ENCODE measurements at places on chromosomes 5 and 9.

DNA sequence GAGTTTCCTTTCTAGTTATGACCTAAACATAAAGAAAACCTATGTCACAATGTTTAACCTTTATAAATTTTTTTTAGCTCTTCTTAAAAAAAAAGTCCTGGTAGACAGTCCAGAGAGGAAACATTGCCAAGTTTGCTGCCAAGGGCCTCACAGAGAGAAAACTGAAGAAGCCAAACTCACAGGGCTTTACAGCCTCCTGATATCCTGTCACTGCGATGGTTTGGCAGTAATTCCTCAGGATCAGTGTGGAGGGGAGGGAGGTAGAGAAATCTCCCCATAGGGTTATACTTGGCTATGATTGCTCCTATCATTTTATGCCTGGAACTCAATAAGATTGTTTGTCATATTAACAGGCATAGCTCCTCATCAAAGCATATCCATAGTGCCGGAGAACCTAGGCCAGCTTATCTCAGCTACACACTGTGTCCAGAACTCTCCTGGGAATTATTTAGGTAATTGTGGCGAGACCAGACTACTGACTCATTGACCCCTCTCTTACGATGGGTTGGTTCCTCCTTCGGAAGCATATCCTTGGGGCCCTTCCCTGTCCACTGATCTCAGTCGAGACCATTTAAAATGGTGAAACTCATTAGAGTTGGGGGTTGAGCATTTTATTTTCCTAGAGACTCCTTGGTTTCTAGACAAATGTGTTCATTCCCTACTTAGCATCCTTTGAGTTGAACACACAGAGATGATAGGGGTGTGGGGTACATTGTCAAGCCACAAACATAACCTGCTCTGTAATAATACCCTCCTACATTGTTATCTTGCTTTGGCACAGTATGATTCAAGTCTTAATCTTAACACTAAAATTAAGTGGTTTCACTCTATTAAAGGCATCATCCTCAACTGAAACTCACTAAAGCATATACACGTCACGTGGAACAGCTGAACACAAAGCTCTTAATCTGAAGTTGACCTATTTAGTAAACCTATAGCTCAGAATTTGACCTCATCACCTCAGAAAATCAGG lies 53.4 kb upstream of the TMC1 start:
- no peak for DNase-seq

- no peak for DNase-seq
Measured at GRCh38 chr5:150167908-150168307, 1.3 kb downstream of the CDX1 start.

- no peak for DNase-seq
Measured at GRCh38 chr5:124410539-124411488, 335.6 kb downstream of the ZNF608 start.

DNA sequence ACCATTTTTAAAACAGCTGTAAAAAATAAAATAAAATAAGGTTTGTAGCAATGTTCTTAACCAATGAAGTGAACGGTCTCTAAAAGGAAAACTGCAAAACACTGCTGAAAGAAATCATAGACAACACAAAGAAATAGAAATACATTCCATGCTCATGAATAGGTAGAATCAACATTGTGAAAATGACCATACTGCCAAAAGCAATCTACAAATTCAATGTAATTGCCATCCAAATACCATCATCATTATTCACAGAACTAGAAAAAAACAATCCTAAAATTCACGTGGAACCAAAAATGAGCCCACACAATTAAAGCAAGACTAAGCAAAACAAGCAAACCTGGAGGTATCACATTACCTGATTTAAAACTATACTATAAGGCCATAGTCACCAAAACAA lies 67.6 kb upstream of the RGMB start:
- no peak for DNase-seq

GRCh38 chr5:109063223-109063622 lies 315.5 kb downstream of the FER start:
- DNase-seq: no peak

GRCh38 chr5:94285984-94286383 lies 332.4 kb downstream of the KIAA0825 start:
- DNase-seq: no peak

- DNase-seq: no peak
Measured at GRCh38 chr9:73162987-73163768, 11.5 kb downstream of the ANXA1 start.

GRCh38 chr9:120755810-120756434 lies 37.3 kb downstream of the FBXW2 start:
- peak; percentile 27 for DNase-seq

DNA sequence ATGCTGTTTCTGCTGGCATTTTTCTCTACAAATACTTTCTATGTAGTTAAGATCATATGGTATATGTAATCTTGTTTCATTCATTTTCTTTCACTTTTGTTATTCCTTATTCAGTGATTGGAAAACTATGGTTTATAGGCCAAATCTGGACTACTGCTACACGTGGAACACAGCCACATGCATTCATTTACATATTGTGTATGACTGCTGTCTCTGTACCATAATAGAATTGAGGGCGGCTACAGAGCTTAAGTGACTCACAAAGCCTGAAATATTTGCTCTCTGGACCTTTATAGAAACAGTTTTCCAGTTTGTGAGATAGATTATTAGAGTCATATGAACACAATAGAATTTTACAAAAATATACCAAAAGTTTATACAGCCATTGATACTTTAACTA lies 133.6 kb upstream of the CDKN2B start:
- no peak for DNase-seq

DNA sequence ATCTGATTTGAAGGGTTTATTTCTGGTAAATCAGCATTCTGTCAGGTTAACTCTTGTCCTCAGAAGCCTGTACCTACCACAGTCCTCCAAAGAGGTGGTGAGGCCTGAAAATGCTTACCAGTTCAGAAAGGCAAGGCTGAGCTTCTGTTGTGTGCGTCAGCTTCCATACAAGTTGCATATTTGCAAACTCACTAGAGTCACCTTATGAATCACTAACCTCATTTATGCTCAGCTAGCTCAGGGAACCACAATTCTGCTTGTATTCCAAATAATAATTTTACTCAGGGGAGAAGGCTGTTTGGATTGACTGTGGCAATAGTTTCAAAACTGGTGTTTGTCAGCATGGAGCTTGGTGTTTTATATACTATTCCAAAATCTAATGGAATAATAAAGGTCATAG lies 355.1 kb upstream of the RFX3 start:
- no peak for DNase-seq

GRCh38 chr9:93099551-93100275 lies 3.7 kb downstream of the CARD19 start:
- DNase-seq: no peak

DNA sequence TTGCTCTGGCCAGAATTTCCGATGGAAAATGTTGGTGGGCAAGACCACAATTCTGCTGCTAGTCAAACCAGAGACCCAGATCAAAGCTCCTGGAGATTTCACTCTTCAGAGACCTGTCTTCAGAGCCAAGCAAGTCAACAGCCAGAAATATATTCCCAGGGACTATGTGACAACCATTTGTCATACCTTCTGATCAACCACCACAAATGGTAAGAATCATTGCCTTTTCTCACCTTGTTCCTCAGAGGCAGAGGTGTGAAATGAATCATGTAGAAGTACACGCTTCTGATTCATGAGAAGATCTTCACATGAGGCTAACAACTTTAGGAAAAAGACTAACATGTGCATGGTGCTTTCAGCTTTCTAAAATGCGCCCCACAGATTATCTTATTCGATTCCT lies 53.5 kb downstream of the SUSD1 start:
- no peak for DNase-seq

DNA sequence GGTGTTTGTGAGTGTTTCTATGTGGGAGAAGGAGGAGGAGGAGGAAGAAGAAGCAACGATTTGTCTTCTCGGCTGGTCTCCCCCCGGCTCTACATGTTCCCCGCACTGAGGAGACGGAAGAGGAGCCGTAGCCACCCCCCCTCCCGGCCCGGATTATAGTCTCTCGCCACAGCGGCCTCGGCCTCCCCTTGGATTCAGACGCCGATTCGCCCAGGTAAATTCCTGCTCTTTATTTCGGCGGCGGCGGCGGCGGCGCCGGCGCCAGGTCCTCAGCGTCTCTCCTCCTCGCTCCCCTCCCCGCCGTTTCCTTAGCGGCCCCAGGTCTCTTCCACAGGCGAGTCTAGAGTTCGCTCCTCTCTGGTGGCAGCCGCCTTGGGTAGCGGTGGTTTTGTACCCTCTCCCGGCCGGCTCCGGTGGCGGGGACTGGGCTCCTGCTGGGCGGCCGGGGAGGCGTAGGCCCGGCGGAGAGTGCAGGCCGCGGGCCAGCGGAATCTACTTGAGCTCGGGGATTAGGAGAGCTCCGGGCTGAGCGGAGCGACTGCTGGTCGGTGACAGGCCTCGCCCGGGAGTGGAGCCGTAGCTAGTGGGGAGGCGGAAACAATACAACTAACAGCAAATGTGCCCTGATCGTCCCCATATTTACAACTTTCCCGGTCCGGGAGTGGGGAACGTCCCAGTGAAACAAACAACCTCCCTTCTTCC lies 547 bp downstream of the NIPBL start:
- DNase-seq: peak; percentile 35

- no peak for DNase-seq
Measured at GRCh38 chr5:137279521-137280231, 219.4 kb downstream of the SPOCK1 start.

GRCh38 chr5:158709279-158709678 lies 390.4 kb downstream of the EBF1 start:
- DNase-seq: no peak

DNA sequence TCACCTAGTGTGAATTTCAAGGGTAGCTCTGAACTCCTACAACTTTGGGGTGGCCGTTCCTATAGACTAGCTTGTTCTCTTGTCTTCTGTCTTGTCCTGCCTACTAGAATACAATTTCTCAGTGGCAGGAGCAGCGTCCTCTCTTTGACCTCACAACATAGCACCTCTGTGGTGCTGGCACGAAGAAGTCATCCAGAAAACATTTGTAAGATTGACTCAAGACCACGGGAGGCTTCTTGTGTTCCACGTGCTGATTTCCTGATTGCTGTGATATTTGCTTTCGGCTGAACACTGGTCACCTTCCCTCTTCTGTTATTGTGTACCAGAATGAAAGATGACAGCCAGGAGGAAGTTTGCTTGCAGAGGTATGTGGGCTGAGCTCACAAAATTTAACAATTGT lies 27.0 kb downstream of the SLC1A1 start:
- no peak for DNase-seq

- peak; percentile 13 for DNase-seq
Measured at GRCh38 chr5:173917788-173918786, 29.9 kb downstream of the CPEB4 start.

DNA sequence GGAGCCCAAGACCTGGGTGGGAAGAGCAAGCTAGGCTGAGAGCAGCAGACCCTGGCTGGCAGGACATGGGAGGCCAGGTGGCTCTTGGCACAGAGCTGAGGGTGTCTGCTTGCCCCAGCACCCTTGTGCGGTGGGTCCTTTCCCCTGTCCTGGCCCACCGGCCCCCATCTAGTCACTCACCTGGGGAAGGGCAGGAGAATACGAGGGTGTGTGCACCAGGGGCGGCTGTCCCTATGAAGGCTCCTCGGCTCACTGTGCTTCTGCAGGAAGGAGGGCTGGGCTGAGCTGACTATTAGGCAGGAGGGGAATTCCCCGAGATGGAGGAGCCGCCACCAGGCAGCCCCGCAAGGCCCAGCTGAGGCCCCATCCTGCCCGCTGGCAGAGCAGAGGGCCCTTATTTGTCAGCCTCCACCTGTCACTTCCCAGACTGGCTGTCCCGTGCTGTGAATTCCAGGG lies 6.1 kb upstream of the TNIP1 start:
- peak; percentile 52 for DNase-seq

- DNase-seq: no peak
Measured at GRCh38 chr9:91836515-91836914, 113.5 kb downstream of the ROR2 start.

GRCh38 chr5:130884023-130884422 lies 281.0 kb downstream of the HINT1 start:
- DNase-seq: no peak

DNA sequence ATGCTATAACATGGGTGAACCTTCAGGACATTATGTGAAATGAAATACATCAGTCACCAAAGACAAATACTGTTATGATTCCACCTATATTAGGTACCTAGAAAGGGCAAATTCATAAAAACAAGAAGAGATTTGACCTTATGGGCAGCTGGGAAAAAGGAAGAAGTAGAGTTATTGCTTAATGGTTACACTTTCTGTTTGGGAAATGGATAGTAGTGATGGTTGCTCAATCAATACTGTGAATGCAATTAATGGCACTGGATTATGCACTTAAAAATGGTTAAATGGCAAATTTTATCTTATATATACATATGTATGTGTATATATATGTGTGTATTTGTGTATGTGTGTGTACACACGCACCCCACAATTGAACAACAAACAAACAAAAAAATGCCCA lies 15.2 kb downstream of the FKBP15 start:
- no peak for DNase-seq

GRCh38 chr9:123485216-123485615 lies 129.2 kb downstream of the CRB2 start:
- no peak for DNase-seq

GRCh38 chr9:89277454-89277853 lies 33.5 kb upstream of the CKS2 start:
- no peak for DNase-seq

DNA sequence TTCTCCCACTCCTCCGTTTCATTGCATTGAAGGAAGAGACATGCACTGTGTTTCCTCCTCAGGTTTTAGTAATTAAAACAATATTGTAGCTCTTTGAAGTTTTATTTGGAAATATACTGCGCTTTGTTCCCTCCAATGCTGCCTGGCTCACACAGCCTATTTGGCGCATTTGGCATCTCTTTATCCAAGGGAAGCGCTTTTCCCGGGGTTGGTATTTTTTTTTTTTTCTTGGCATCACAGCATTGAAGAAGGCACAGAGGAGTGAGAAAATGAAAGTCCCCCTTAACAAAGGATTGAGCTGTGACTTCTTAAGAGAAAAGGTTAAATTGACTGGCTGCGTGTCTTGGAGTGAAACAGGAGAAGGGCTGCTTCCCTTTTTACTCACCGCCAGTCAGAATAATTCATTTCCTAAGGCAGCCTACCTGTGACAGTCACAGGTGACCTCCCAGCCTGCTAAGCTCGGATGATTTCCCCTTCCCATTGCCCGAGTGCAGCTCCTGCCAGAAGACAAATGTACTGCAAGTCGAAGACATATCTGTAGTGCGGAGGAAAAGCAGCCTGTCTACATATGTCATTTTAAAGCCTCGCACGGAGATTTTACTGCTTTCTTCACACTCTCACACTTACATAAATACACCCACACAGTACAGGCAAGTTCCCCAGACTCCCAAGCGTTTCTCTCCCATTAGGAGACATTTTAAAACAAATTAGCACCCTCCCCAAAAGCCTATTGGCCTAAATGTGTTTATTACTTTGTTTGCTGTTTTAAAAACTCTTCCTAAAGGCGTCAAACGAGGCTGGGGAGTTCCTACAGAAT lies 665.5 kb upstream of the ZNF608 start:
- DNase-seq: no peak

Data from activated CD4-positive, CD25-positive, alpha-beta regulatory T cell (primary cell).